ENCODE measurements at places on chromosomes 12 and 14.

DNA sequence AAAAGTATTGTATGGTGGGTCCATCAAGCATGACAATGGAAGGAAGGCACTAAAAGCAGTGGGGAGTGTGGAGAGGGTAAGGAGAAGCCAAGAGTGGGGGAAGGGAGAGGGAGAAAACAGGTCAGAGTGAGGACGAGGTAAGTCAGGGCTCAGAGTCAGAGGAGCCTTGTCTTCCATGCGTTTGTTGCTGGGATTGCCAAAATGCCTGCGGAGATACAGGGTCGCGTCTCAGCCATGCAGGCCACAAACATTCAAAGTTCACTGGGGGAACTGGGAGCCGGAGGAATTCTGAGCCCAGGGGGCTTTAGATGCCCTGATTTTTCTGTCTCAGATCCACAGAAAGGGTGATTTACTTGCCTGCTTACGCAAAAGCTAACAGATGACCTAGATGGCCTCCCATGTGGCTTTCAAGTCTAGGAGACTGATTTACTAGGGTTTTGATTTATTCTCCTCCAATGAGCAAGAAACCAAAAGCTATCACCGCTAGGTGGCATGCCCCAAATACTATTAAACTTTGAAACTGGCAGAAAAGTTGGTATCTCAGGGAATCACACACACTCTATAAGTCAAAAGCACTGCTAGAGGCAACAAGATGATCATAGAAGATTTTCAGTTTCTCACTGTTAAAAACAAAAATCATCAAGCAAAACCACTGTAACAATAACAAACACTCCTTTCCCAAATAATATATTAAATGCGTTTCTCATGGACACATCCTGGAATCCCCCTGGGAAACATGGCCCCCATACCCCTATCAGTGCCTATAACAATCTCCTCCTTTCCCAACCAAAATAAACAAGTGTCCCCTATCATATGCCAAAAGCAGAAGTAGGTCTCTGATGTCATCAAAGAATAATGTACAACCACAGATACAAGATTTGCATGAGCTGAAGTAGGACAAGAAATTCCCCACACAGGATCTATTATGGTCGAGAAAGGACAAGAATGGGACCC lies 26.6 kb upstream of the MDM1 start:
- peak; percentile 92 for DNase-seq

- DNase-seq = no peak
Observed at GRCh38 chr14:34018564-34019244, 67.8 kb upstream of the EGLN3 start.

GRCh38 chr12:88810806-88811205 lies 230.5 kb upstream of the KITLG start:
- DNase-seq = no peak

- DNase-seq = no peak
Observed at GRCh38 chr12:7369274-7369729, 65.4 kb downstream of the ACSM4 start.

GRCh38 chr14:30842431-30842830 lies 31.9 kb upstream of the COCH start:
- no peak for DNase-seq

DNA sequence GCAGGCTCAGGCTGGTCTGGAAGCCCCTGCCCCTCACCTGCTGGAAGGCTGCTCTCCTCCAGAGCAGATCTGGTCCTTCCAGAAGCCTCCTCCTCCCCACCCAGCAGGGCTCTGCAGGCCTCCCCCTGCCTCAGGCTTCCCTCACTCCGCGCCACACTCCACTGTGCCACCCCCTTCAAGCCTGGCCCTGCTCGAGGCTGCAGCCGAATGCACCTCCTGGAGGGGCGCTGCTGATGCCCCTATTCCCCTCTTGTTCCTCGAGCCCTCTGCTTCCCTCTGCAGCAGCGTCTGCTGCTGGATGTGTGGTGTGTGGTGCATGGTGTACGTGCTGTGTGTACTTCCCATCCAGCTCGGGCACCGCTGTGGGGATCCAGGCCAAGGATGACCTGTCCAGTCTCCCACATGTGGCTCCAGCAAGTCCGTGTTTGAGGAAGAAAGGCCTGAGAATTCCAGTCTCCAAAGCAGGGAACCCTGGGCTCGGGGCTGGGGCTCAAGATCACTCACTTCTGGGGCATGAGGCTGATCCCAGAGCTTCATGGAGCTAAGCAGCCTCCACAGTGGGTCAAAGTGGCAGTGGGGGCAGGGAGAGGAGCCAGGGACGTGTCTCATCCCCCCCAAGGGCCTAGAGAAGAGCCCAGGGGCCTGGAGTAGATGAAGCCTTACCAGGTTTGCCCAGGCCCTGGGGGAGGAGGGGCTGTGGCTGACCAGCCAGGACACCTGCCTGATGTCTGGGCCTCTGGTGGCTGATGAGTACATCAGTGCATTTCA lies 136.0 kb upstream of the C14orf180 start:
- no peak for DNase-seq

DNA sequence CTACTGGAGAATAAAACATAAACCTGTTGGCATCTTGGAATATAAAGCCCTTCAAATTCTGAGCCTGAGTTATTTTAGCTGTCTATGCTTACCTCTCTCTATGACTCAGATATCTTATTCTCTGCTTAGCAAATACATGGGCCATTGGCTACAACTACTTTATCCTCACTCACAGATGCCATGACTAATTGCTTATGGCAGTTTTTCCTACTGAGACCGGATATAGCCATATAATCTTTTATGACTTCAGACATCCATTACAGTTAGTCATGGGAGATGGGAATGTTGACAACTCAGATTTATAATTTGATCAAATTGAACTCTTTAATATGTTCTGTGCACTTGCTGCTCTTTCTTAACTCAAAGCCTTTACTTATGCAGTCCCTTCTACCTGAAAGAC lies 502.4 kb upstream of the ATP2B1 start:
- no peak for DNase-seq

DNA sequence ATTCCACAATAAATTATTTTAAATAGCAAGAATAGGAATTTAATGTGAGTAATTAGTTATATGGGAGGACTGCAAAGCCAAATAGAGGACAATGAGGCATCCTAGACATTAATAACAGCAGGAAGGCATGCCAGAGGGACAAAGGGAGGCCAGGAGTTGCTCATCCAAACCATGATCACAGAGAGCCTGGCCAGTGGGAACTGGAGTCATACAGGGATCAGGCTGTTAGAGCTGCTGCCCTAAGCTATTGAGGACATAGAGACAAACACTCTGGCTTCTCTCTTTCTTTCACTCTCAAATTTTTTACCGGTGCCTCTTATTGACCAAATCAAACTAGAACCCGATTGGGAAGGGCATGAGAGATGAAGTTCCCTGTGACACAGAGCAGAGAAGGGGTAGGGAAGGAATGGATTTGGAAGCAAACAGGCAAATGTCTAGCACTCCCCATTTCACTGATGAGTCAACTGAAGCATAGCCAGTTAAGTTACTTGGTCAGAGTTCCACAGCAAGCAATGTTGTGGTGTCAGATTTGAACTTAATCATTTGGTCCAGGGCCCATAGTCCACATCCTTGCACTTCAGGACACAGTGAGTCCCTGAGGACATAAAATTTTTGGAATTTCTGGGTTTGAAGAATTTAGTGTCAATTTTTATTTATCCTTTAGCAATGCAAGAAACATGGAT lies 17.9 kb upstream of the CFAP54 start:
- no peak for DNase-seq

GRCh38 chr12:82176026-82176425 lies 182.2 kb downstream of the CCDC59 start:
- DNase-seq = no peak

GRCh38 chr14:68516342-68516741 lies 276.5 kb downstream of the ZFP36L1 start:
- DNase-seq = no peak

GRCh38 chr12:93335603-93336162 lies 42.0 kb upstream of the NUDT4 start:
- DNase-seq = no peak

- no peak for DNase-seq
Observed at GRCh38 chr12:11727133-11727664, 77.7 kb downstream of the ETV6 start.

- DNase-seq = no peak
Observed at GRCh38 chr14:51521764-51522163, 129.9 kb upstream of the FRMD6 start.

DNA sequence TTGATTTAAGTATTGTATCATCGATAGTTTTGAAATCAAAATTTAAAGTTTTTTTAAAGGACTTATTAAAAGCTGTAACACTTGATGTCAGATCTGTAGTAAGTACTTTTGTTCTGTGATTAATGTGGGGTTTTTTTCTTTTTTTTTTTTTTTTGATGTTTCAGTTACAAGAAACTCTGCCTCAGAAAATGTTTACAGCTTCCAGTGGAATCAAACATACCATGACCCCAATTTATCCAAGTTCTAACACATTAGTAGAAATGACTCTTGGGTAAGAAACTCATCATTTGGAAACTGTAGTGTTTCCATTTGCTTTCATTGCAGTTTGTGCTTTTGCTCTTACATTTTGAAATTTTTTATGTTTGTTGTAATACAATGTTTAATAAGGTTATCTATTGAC lies 45.6 kb downstream of the TBK1 start:
- no peak for DNase-seq

GRCh38 chr12:50403001-50403440 lies 2.3 kb downstream of the LARP4 start:
- no peak for DNase-seq

- DNase-seq = no peak
Observed at GRCh38 chr12:46292754-46293402, 24.0 kb upstream of the SLC38A1 start.

DNA sequence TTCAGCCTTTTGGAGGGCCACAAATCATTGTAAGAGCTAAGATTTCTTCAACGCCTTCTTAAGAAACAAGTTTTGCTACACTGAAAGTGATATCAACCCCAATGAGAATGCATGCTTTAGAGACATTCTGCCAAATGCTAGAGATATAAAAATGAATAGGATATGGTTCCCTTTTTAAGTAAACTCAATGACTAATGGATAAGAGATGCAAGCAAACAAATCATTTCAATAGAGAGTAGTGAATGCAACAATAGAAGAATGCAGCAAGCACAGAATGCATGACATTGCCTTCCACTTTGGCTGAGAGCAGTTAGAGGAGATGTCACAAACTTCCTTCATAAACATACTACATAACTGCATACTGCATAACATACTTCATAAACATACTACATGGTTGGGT lies 116.4 kb downstream of the PDZRN4 start:
- no peak for DNase-seq

DNA sequence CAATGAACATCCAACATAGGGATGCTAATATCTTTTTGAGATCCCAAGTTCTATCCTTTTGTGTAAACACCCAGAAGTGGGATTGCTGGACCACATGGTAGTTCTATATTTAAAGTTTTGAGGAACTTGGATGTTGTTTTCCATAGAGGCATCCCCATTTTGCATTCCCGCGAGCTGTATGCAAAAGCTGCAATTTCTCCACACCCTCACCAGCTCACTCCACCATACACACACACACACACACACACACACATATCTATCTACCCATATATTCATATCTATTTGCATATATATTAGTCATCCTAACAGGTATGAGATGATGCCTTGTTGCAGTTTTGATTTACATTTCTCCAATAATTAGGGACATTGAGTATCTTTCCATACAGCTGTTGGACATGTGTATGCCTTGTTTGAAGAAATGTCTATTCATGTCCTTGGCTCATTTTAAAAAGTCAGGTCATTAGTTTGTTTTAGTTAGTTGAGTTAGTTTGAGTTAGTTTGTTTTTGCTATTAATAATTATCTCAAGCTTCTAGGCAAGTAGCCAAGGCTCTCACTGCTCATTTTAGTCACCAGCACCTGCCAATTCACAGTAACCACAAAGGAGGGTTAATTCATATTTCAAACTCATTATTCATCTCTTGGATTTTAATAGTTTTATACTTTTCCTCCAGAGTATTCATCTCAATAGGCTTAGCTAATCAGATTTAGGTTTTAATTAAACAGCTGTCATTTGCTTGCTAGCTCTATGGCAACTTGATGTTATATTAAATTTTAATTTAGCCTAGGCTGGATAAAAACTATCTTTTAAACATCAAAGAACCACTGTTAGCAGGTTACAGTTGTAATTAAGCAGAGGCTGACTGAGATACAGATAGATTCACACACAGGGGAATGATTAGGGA lies 1435.9 kb upstream of the TMEM132C start:
- no peak for DNase-seq

GRCh38 chr14:34554540-34555250 lies 15.2 kb upstream of the EAPP start:
- DNase-seq = no peak

DNA sequence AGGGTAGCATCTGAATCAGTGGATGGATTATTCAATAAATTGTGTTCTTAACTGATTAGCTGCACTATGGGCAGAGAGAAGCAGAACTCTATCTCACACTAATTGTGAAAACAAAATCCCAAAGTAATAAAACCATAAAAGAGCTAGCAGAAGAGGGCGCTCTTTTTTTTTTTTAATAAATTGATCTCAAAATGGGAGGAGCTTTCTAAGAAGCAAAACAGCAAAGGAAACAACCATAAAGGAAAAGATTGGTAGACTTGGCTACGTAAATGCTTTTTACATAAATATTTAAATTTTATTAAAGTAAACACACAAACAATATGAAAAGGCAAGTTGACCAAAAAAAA lies 1.5 kb upstream of the TM7SF3 start:
- peak; percentile 44 for DNase-seq

DNA sequence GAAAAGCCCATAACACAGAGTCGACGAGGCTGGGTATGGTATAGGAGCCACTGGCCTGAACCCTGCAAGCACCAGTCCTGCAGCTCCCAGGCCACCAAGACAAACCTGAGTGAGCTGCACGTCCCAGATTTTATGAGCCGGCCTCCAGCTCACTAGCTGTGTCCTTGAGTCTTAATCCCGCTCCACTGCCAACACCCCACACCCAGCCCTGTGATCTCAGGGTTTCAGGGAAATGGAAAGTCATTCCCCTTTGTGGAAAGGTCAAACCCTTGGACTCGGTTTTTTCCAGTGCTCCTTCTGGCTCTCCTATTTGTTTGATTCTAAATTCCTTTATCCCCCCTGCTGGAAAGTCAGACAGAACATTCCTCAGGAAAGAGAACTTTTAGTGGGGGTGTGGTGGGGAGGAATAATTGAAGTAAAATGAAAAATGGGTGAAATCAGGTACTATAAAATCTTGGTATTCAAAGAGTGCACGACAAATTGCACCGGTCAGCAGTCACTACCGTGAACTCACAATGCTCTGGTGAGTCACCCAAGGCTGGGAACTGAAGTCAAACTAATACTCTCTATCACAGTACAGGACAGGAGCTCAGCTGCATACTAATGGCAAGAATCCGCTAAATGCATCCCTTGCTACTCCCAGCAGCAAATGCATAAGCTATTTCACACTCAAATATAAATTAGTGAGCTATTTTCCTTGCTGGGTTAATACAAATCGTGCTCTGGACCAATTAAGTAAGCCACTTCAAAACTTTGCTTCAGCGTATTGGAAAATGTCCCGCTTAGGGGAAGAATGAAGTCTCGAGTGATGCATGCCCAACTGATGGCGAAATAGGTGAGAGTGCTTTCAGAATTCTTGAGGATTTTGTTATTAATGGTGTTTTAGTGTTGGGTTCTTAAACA lies 9.0 kb downstream of the PITPNM2 start:
- peak; percentile 39 for DNase-seq

DNA sequence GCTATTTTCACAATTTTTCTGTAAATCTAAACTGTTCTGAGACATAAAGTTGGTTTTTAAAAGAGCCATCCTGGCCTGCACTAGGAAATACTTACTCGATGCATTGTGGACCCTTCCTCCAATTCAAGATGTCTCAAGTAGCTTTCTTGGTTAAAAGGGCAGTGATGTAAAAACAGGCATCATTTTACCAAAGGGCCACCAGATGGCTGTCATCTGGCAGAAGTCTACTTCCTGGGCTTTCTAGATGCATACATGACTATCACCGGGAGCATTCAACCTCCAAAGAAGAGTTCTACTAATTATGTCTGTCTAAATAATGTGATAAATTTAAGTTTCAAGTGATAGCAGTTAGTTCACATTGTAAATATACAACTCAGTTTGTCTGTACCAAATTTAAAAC lies 96.8 kb upstream of the FRMD6 start:
- no peak for DNase-seq

All from kidney (tissue), 22 donors.